ENCODE measurements at places on chromosomes 1 and 21.

GRCh38 chr1:99808391-99809115 is 41.6 kb upstream of the AGL start:
- DNase-seq = no peak

DNA sequence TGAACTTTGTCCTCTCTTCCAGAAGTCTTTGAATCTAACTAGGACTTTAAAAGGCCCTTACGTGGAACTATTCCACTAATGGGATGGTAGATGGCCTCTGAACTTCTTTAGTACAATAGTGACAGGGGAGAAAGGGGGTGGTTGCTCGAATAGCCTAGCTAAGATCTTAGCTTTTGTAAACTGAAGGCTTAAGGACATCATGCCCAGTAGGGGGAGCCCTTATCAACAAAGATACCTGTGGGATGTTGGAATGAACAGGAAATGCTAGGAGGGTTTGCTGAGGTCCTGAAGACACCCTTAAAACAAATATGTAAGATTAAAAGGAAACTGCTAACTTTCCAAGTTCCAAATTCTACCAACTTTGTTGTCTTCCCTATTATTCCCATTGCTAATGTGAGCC is 33.2 kb downstream of the NHLH2 start:
- peak; percentile 36 for DNase-seq

GRCh38 chr1:17404820-17405219 is 32.8 kb downstream of the PADI6 start:
- DNase-seq = no peak

DNA sequence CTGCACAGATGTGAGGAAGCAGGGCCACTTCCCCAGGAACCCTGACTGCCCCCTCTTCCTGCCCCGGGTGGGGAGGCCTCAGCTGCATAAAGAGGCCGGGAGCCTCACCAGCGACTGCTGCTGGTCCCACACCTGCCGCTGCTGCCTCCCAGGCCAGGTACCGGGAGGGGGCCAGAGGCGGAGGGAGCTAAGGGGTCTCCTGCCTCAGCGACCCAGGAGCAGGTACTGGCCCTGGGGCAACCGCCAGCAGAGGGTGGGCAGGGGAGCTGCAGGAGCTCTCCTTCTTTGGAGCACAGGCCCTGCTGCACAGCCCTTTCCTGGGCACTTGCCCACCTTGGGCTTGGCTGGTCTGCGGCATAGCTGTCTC is 6.8 kb downstream of the GJC2 start:
- no peak for DNase-seq

DNA sequence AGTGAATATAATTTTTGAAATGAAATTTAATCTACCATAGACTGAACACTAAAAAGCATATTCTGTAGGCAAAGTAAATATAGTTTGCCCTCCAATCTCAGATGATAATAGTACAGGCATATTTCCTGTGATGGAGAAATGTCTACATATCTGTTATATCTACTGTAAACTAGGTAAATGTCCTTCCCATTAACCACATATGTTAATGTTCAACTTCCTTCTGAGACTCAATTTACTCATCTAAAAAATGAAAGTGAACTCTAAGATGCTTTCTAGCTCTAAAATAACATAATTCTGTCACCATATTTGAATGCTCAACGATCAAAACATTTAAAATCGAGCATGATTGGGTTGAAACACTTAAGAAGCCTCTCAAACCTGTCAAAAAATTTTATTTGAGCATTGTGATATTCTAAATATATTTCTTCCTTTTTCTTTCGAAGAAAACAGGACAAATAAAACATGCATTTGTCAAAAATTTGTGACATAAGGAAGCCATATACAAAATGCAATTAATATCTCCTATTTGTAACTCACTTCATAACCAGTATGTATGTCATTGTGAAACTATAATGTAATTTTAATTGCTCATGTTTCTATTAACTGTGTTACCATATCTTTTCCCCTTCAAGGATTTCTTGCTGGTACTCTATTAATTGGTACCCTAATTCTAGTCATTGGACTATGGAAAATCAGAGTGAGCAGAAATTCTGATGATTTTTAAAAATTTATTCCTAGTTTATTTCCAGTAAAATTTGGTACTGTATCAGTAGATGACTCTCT is 34.2 kb downstream of the CD55 start:
- DNase-seq = no peak

DNA sequence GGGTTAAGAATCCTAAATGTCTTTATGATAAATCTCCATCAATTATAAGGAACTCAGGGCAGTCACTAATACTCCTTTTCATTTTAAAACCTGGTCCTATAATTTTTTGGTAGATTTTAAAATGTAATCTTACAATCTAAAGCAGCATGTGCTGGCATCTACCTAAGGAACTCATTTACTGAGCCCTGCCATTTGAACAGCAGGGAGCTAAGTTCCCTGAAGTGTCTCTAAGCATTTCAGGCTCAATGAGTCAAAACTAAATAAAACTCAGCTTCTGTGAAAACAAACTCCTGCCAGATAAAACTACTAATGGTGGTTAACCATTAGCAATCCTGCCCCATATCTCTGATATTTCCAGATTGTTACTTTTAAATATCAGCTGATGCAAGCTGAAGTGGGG is 1371.8 kb upstream of the PRMT6 start:
- DNase-seq = no peak

DNA sequence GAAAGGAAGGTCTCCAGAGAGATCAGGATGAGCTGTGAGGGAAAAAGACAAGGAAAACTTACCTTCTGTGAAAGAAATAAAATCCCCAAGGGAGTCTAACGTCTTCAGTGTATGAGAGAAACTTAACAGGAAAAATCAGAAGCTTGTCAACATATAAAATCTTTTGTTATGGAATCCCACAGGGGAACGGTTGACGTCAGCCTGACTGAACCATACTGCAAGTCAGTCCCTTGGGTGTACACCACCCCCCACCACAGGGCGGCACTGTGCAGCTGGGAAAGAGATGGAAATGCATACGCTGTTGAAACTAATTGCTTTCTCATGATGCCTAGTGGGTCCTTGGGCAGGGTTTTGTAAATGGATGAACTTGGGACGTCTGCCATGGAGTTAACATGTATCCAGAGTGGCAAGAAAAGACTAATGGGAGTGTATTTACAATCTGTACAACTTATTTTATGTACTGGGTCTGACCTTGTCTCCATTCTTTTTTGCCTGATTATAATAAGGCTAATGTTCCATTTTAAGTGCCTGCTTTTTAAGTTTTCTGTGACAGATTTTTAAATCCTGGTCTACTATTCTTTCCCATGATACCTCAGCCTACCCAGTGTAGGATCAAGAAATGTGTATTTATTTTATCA is 22.7 kb downstream of the UTP25 start:
- DNase-seq = no peak

- no peak for DNase-seq
Observed at GRCh38 chr1:195766709-195767108, 841.5 kb downstream of the KCNT2 start.

DNA sequence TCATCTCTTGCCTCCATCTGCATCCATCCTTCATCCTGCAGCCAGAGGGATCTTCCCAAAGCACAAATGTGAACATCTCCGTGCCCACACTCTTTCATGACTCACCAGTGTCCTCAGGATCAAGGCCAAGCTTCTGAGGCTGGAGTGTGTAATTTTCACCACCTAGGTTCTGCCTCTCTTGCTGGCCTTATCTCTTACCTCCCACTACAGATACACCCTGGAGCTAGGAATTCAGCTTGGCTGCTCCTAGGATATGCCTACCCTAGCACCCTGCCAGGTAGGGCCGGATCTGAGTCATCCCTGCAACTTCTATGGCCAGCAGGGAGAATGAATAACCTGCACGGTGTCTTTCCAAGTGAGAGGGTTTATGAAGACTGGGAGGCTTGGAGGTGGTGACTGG is 208.7 kb upstream of the CSF3R start:
- no peak for DNase-seq

GRCh38 chr1:83026745-83027144 is 972.2 kb downstream of the TTLL7 start:
- no peak for DNase-seq

DNA sequence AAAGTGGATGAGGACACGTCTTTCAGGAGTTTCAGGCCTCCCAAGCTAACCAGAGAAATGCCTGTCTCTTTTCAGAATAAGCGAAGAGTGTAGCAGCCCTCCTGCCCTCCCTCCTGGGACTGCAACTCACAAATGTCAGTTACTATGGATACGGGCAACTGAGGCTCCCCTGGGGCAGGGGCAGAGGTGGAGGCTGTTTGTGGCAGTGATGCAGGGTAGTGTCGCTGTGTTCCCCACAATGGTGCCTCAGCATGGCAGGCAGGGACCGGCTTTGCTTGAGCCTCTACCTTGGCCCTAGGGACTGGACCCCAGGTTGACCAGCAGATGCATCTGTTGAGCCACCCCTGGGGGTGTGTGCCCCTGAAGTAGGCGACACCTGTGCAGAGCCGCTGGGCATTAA is 10.2 kb downstream of the NFASC start:
- no peak for DNase-seq

- peak; percentile 40 for DNase-seq
Observed at GRCh38 chr1:166489670-166490436, 323.1 kb upstream of the FAM78B start.

DNA sequence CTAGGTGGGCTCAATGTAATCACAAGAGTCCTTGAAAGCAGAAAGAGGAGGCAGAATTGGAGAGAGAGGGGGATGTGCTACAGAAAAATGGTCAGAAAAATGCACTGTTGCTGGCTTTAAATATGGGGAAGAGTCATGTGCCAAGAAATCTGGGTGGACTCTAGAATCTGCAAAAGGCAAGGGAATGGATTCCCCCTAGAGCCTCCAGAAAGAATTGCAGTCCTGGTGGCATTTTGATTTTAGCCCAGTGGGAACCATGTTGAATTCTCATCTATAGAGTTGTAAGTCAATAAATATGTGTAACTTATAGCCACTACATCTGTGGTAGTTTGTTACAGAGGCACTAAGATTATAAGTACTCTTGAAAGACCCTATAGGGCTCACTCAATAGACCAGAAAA is 210.3 kb downstream of the ASTN1 start:
- DNase-seq = no peak

DNA sequence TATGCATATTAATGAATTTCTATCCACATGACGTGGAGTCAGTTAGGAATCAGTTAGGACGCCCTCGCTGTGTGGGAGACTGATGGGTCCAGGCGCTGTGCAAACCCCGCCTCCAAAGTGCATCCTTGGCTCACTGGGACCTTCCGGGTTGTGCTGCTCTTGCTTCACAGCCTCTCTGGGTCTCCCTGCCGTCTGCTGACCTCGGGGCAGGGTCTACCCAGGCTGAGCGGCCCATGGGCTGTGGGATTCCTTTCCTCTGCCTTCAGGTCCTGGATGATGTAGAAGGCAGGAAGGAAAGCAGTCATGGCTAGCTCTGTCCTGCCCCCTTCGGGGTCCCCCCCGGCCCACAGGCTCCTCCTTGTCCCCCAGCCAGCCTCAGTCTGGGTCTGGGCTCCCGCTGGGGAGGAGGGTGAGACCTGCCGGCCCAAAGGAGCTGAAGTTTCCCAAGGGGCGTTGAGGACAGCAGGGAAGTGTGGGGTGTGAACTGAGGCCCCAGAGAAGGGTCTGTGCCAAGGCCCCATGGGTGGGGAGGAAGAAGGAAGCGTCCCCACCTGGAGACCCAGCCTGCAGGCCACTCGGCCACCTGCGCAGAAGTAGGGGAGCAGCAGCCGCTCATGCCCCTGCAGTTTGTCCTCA is 24.6 kb upstream of the CDK11A start:
- DNase-seq = no peak

DNA sequence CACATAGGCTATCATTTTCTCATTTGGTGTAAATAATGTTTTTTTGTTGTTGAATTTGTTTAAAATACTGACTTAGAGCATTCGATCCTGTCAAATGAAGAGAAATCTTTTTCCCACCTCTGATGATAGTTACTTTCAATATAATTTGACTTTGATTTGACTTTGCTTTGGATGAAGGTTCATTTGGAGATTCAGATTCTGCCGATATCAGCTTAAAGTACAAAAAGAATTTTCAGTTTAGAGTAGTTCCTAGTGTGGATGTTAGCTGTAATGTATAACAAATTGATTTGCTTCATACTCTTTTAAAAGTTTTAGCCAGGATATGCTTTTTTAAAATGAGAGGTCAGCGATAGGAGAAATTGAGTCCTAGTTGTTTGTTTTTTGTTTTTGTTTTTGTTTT is 9.9 kb downstream of the STX12 start:
- no peak for DNase-seq

- peak; percentile 33 for DNase-seq
Observed at GRCh38 chr1:71046891-71047634, 553 bp downstream of the PTGER3 start.

DNA sequence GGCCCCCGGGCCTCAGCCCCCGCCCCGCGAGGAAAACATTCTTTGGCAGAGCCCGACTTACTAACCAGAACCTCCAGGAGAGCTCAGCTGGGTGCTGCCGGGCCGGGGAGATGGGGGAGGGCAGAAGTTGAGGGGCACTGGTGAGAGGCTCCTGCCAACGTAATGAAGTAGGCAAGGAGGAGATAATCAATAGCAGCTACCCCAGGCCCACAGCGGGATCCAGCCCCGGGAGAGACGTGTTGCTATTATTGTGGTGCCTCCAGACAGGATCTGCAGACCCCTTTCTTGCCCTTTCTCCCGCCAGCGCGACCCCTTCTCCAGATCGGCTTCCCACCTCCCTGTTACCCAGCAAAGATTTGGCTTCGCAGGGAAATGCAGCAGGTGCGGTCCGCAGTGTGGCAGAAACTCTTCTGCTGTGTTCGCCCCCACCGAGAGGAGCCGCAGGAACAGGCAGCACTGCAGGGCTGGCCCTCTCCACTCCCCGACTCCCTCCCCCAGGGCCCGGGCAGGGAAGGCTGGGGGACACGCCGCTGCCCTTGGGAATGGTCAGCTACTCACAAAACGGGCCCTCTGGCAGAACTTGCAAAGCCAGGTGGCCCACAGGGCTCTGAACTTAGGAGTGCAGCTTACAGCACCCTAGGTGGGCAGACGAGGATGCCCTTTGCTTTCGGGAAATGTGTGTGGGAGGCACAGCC is 1.5 kb upstream of the KCNA2 start:
- DNase-seq = no peak

GRCh38 chr1:65792669-65793358 is at the start of gene PDE4B:
TSS of gene PDE4B (plus strand) at chr1:65792895.
- no peak for DNase-seq

DNA sequence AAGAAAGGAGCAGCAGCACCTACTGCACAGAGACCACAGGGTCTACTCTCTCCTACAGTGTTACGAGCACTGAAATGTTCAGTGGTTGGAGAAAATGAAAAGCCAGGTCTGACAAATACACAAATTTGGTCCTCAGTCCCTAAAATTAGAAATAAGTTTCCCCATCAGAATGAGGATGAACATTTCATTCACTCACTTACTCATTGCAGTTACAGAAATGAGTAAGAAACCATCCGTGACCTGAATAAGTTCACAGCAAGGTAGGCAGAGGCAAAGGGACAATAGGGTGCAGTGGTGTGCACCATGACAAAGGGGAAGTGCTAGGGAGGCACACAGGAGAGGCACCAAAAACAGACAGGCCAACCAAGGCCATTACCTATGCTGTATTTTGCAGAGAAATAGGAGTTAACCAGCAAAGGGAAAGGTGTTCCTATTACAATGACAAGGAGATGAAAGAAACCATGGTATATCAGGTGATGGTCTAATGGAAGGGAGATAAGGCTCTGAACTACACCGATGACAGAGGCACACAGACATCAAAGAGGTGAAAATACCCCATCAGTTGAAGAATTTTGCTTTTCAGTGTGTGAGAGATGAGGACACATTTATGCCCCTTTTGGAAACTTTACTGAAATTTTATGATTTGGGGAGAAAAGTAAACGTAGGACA is 29.4 kb downstream of the VAV3 start:
- peak; percentile 43 for DNase-seq
